ENCODE measurements at places on chromosomes 6 and 20. TPM values are rescaled to one million over a fixed set of nuclear protein-coding genes. Genes with fewer than 3 reads are reported as not detected.

Gene ADGRF1
- total RNA-seq: not detected

Gene OR2B6
- total RNA-seq: not detected

Gene SSTR4
- not detected for total RNA-seq

Gene CDH4
- 0.32 TPM for total RNA-seq

Gene TP53TG5
- total RNA-seq: not detected

Gene CD164
- total RNA-seq: 219 TPM

Gene TPD52L1
- total RNA-seq: 7.4 TPM

Gene MYBL2
- total RNA-seq: 0.09 TPM

Gene ERGIC3
- 670 TPM for total RNA-seq

Gene SERINC1
- total RNA-seq: 289 TPM

Gene HTR1B
- not detected for total RNA-seq

Gene HAO1
- not detected for total RNA-seq

Gene GMNN
- total RNA-seq: 9.9 TPM

Gene CCN5
- total RNA-seq: 8.8 TPM
